Caki2 (cell line): ENCODE measurements at places on chromosomes 6 and 20. TPM values are rescaled to one million over a fixed set of nuclear protein-coding genes. Genes with fewer than 3 reads are reported as not detected.

OPN5 gene
- not detected in 2 replicates for total RNA-seq

DNA sequence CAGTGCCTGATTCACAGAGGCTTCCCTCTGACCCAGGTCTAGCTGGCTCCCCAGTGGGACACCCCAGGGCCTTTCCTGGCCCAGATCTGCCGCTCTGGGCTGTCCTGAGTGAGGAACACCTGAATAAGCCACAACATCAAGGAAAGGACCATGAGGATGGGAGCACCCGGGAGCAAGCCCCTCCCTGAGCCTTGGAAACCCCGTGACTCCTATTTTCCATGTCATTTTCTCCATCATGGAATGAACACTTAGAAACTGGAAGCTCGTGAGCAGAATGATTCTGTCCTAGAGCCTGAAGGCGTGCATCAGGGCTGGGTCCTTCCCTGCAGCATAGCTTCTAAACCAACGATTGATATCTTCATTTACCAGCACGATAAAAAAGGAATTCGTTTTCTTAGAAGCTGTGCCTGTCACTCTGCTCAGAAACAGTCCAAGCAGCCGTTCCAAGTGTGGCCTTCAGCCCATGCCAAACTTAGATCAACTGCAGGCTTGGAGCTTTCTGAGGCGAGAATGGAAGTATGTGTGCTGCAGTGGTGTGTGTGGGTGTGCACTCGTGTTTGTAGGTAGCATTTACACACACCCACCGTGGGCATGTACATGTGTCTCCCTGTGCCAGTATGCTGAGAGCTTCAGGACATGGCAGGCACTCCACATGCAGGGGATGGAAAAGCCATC lies 83.2 kb upstream of the FOXC1 start:
- DNase-seq = no peak

- DNase-seq = no peak
These were observed 9.4 kb upstream of the TMEM14A start for GRCh38 chr6:52661551-52661950.

GRCh38 chr6:24903681-24904080 lies 32.1 kb downstream of the RIPOR2 start:
- DNase-seq = no peak

BACH2 gene
- total RNA-seq = 2.2 and 8.1 TPM in 2 replicates
